ENCODE measurements at places on chromosomes 6 and 20.

GRCh38 chr6:160111806-160112205, 9.8 kb upstream of the SLC22A1 start:
- no peak for DNase-seq

GRCh38 chr20:34536798-34537394, 20.7 kb downstream of the DYNLRB1 start:
- no peak for DNase-seq

DNA sequence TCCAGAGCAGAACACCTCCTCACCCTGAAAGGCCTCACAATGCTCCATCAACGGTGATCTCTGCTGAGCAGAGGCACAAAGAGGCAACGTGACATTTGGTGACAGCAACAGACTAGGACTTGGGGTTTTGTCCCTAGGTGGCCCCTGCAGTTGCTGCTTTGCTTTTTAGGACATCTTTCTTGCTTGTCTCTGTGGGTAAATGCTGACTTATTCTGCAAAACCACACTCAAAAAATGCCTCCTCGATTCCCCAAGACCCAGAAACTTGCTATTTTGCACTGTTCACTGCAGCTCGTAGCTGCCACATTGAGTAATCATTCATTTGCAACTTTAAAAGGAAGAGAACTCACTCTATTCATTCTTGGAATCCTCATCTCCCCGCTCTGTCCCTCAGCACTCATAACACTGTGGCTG, 209.9 kb downstream of the LY86 start:
- no peak for DNase-seq

- no peak for DNase-seq
These were observed 36.5 kb downstream of the SYTL3 start for GRCh38 chr6:158686311-158686710.

DNA sequence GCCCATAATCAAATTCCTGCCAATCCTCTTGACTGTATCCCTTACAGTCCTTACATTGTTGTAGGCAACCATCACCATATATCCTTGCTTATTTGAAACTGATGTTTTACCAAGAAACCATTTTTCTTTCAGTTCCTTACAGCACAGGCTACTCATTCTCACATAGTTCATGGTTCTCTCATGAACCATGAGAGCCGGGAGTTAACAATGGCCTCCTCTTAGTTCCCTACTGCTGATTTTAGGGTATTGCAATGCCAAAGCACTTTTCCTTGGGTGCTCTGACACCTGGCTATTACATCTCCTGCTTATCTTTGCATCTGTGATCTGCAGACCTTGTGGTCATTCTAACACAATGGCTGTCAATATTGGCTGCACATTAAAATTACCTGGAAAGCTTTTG, 133.4 kb downstream of the MYB start:
- no peak for DNase-seq

DNA sequence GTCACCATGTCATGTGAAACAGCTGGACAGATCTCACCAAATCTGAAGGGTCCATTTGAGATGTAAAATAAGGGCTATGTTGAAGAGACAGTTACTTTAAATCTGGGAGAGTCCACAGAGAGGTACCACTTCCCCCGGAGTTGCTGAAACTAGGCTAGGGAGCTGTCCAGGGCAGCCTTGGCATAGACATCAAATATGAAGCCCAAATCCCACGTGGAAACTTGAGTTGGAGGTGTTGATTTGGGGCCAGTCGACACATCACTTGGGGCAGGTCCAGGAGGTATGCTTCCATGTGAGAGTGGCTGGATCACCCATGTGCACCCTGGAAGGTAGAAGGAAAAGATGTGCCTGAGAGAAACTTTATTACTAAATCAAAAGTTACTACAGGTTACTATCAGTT, 12.0 kb upstream of the SERPINB9 start:
- no peak for DNase-seq

DNA sequence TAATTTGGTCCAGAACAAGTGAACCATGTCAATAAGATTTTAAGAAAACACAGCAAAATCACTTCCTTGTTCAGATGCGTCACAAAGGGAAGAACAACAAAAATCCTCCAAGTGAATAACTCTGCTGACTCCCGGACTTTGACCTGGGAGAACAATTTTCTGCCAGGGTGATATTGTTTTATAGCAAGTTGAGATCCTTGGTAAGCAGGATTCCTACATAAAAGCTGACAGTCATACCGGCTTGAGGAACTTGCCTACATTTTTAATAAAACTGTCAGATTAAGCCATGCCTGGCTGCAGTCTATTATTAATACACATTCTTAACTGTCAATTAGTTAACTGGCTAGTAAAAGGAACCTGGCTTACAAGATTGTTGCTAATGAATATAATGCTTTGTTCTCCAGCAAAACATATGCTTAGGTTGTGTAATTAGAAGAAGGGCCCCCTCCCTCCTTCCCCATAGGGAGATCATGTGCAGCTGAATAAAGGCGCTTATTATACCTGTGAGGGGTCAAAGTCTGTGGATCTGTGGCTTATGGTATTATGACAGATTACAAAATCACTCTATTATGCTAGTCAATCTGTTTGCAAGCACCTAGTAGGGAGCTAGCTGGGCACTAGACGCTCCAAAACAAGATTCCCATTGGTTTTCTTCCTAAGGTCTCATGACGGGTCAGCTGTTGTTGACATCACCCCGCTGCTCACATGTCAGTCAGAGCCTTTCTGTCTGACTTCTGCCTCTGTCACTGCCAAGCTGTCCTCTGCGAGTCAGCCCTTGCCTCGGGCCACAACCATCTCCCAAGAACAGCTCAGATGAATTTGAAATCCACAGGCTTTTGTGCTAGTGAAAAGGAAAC, 44.6 kb upstream of the SEC63 start:
- DNase-seq = no peak

- no peak for DNase-seq
These were observed 35.3 kb upstream of the EZR start for GRCh38 chr6:158854214-158855101.

- DNase-seq = no peak
These were observed 17.1 kb downstream of the TPBG start for GRCh38 chr6:82380566-82381185.

GRCh38 chr6:5099537-5099936, 14.4 kb downstream of the PPP1R3G start:
- no peak for DNase-seq

DNA sequence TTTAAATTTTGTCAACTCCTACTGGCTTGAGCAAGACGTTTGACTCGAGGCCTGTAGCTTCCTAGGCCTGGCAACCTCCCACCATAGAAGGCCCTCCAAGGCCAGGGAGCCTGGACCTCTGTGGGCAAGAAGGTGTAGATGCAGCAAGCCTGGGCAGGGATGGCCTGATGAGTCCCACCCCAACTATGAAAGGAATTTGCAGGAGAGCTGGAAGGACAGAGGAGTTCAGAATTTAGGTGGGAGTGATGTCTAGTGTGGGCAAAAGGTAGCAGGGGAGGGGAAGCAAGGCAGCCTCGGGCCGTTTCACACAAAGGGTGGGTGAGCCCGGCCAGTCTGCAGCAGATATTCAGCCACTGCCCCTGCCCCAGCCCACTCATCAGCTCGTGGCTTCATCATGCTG, 245.2 kb downstream of the CDH26 start:
- no peak for DNase-seq

DNA sequence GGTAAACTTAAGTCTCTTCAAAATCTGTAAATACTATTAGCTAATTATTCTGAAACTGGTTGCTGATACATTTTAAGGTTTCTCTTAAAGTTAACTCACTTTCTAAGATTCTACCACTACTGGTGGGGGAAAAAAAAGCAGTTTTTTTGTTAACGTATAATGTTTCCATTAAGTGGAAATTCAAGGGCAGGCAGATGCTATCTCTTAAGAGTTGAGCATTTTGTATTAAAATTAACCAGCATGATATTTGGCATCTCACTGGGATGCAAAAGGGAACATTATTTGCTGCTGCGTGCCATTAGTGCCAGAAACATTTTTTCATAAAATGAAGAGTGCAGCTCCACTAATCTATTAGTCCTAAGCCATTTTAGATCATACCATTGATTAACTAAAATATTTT, 246.2 kb downstream of the PRKN start:
- DNase-seq = no peak

GRCh38 chr6:66161546-66162108, 454.6 kb upstream of the EYS start:
- no peak for DNase-seq

DNA sequence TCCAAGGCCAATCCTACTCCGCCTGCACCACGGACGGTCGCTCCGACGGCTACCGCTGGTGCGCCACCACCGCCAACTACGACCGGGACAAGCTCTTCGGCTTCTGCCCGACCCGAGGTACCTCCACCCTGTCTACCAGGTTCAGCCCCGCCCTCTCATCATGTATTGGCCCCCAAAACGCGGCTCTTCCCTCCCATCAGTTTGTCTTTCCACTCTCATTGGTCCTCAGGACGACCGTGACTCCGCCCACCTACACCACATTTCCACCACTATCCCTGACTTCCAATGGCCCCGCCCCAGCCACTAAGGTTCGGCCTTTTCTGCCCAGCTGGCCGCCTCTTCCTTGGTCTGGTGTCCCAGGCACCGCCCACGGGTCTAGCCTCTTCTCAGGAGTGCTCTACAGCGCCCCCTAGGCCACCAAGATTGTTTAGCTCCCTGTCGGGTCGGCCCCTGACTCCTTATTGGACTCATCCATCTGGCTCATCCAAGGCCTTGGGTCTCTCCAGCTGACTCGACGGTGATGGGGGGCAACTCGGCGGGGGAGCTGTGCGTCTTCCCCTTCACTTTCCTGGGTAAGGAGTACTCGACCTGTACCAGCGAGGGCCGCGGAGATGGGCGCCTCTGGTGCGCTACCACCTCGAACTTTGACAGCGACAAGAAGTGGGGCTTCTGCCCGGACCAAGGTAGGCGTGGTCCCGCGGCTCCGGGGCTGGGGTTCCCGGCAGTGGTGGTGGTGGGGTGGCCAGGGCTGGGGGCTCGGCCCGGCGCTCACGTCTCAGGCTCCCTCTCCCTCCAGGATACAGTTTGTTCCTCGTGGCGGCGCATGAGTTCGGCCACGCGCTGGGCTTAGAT, 3.1 kb downstream of the MMP9 start:
- DNase-seq = peak; percentile 97

- no peak for DNase-seq
These were observed 340.5 kb upstream of the SYNCRIP start for GRCh38 chr6:85983032-85983659.

- no peak for DNase-seq
These were observed 13.7 kb upstream of the TBC1D22B start for GRCh38 chr6:37243816-37244370.

- DNase-seq = no peak
These were observed 6.5 kb downstream of the PEDS1 start for GRCh38 chr20:50146732-50147662.

DNA sequence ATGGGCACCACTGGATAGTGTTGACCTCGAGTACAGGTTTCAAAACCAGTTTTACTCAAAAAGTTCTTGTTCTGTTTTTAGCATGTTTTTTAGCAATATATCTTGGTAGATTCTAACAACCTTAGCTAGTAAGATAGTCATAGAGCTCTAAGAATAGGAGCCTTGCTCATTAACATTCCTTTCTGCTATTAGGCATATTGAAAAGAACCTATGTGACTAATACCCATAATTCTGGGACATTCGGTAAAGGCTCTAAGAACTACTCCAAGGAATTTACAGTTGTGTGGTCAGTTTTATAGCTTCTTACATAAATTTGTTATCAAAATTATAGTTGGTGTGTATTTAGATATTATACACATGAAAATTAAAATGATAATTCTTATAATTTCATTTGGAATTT, 11.6 kb downstream of the SLC9A8 start:
- DNase-seq = no peak

GRCh38 chr6:64489763-64490162, 854.2 kb downstream of the PHF3 start:
- DNase-seq = no peak

GRCh38 chr6:87742106-87742505, 40.1 kb upstream of the AKIRIN2 start:
- no peak for DNase-seq

GRCh38 chr6:149218471-149218870, 99.0 kb upstream of the TAB2 start:
- DNase-seq = no peak

Data from NCI-H1930 (cell line).